Hypothalamus (tissue), 51 donors: ENCODE measurements at places on chromosomes 6 and 20.

DNA sequence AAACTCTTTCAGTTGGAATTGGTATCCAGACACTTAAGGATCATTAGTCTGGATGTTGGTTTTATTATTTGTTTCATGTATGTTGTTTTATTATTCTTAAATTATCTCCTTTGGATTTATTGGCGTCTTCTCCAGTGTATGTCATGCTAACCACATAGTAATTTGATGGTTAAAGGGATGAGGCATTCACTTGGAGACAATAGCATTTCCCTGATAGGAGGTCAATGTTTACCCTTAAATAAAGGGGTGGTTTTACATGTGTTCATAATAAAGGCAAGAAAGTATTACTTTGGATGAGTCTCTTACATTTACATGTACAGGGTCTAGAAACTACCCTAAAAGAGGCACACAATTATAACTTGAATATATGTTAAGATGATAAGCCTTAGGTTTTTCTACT lies 51.2 kb upstream of the RNF144B start:
- DNase-seq = no peak

- DNase-seq = no peak
These were observed 89.1 kb upstream of the F13A1 start for GRCh38 chr6:6409397-6410030.

GRCh38 chr20:57654363-57654997 lies 34.3 kb upstream of the ZBP1 start:
- DNase-seq = peak; percentile 23

- no peak for DNase-seq
These were observed 56.7 kb downstream of the GJA10 start for GRCh38 chr6:89950879-89951391.

- no peak for DNase-seq
These were observed 7.7 kb downstream of the CSTF1 start for GRCh38 chr20:56400001-56400640.

- DNase-seq = no peak
These were observed 13.7 kb upstream of the SLC22A16 start for GRCh38 chr6:110490110-110490509.

GRCh38 chr6:34455831-34456230 lies 10.0 kb upstream of the PACSIN1 start:
- DNase-seq = no peak

DNA sequence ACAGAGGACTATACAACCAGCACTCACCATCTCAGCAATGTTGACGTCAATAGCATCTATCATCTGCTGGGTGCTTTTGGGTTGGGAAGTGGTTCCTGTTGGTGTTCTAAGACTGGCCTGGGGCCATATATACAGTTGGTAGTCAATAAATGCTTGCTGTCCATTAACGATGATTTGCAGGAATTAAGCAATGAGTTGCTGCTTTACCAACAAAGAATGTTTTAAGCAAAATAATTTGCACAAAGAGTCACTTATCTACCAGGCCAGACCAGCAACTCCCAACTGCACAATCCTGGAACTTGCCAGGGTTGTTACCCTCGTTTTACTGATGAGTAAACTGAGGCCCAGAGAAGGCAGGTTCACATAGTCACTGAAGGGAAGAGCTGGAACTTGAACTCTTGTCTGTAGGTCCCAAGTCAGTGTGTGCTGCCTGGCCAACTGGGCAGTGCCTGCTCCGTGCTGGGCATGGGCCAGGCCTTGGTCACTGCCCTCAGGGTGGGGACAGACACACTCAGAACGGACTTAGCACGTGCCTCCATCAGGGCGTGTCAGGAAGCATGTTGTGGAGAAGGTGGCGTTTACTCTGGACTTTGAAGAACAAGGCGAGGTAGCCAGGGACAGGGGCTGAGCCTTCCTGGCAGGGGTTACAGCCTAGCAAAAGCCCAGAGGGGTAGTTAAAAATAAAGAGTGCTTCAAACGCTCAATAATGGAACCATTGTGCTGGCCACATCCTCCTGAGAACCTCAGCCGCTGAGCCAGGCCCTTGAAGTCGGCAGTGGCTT lies 2.5 kb upstream of the SRC start:
- DNase-seq = no peak

DNA sequence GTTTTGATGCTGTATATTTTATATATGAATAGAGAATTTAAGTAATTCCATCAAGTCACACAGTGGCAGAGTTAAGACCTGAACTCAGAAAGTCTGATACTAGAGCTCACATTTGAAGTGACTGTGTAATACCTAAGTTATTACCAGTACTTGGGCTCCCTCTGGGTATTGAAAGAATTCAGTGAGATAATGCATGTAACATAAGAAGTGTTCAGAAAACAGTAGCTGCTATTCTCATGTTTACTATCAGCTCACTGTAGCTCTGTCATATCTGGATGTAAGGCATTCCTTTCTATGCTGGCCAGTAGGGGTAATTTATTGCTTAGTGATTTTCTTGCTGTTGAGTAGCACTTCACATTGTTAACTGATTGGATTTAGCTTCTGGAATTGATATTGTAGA lies 44.6 kb downstream of the NKX2-4 start:
- no peak for DNase-seq

DNA sequence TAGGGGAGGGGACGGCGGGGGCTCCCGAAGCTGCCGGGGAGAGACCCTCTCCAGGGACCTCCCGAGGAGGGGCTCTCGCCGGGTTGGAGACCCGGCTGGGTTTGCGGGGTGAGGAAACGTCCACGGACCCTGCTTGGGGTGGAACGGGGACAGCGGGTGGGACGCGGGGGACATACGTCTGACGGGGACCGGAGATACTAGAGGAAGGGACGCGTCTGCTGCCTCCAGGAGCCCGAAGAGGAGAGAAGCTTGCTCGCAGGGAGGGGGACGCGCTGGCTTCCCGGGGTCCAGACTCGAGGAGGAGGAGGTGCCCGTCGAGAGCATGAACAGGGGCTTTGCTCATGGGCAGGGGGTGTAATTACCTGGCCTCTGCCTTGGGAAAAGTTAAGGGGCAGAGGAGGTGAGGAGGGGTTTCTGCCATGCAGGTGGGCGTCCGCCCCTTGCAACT lies 593 bp downstream of the DNMT3B start:
- DNase-seq = no peak

- DNase-seq = no peak
These were observed 27.1 kb downstream of the SAMHD1 start for GRCh38 chr20:36924167-36925045.

DNA sequence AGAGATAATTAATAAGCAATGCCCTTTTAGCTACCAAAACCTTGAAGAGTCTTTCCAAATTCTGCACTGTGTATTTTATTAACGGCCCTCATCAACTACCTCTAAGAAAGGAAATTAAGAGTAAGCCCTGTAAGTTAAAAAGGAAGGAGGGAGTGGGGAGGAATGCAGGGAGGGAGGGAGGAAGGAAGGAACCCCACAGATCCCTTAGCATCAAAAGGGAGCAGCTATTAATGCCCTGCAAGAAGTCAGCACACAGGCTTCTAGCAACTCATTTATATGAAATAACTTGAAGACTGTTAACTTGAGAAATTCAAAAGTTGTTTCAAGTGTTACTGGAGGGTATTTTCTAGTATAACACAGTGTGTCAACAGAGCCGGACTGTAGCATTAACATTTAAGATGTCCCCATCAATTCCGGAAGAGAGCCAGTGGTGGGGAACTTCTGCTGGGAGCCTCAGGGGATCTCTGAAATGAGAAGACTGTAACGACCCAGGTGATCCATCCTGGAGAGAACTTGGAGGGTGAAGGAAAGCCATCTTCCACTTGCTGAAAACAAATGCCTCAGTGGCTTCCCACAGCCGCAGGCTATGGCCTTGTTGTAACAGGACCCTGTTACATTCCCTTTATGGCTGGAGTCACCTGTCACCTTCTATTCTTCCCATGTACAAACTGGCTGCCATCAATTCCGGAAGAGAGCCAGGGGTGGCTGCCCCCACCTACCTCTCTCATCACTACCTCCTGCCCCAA lies 33.2 kb downstream of the SLC22A23 start:
- DNase-seq = no peak

GRCh38 chr6:163487606-163488005 lies 73.1 kb downstream of the QKI start:
- no peak for DNase-seq

GRCh38 chr20:4805663-4806449 lies 84.1 kb downstream of the PRND start:
- no peak for DNase-seq

GRCh38 chr6:111874025-111874415 lies 768 bp upstream of the FYN start:
- DNase-seq = no peak

DNA sequence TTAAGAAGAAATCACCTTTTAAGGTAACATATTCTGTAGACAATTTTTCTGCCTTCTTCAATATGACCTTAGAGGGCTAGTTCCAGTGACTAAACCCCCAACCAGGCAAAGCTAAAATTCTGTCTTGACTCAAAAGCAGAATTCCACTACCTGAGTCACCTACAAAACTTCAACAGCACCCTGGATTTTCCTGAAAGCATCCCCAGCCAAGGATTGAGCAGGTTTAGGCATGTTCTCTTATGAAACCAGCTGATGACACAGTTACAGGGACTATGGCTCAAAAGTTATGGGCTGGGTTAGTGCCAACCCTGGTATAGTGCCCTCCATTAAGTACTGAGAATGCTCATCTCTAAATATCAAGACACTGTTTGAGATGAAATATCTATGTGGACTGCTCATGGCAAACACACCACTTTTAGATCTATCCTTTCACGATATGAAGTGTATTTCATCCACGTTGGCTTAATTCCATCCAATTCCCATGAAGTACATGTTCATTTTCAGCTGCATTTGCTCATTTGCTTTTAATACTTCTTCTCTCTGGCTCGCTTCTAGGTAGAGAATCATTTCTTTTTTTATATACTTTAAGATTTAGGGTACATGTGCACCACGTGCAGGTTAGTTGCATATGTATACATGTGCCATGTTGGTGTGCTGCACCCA lies 53.6 kb upstream of the TNFAIP3 start:
- no peak for DNase-seq

DNA sequence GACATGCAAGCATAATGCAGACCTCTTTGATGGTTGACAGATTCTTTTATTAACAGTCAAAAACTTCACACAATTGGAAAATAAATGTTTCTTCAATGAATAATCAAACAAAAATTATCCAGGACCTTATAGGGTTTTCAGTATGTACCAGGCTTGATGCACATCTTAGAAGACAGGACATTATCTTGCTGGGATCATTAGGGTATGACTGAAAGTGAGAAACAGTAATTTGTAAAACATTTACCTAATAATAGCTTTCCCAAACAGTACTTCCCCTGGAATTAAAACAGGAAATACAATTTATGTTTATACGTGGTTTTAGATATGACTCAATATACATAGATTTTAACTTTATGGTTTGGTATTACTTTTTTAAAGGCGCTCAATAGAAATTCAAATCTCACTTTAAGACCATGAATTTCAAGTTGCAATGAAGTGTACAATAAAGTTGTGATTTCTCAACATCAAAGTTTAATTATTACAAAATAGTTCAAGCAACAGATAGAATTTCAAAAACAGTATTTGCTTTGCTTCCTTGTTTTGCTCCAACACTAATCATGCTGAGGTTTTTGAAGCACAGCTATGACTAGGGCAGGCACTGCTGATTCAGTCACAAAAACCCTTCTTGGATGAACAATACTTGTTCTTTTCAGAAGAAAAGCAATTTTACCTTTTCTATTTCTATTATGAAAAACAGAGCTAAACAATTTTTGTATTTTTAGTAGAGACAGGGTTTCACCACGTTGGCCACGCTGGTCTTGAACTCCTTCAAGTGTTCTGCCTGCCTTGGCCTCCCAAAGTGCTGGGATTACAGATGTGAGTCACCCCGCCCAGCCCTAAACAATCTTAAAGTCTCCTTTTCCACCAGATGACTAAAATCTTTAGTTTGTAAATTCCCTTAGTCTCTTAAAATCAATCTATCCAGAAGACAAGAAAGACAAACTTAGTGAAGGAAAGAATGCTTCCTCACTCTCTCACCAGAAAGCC lies 13.7 kb downstream of the SOD2 start:
- DNase-seq = no peak

DNA sequence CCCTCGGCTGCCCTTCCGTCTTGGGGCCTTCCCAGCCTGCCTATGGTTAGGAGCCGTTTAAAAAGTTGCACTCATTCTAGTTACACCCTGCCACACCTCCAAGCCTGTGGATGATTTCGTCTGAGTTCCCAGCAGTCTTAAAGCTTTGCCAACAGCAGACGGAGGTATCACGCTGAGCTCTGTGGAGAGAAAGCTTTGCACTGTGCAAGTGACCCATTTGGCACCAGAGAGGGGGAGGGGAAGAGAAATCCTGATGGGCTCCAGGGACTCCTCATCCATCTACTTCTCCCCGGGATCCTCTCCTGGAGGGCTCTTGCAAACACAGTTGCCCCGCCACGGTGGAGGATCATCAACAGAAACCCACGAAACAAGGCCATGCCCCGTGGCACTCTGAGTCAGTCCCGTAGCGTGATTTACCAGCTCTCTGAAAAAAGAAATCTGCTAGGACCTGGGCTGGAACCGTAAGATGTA lies 98.8 kb upstream of the CITED2 start:
- DNase-seq = no peak

GRCh38 chr6:163811317-163811716 lies 396.8 kb downstream of the QKI start:
- no peak for DNase-seq

GRCh38 chr6:160330619-160331018 lies 17.6 kb upstream of the SLC22A3 start:
- DNase-seq = no peak

DNA sequence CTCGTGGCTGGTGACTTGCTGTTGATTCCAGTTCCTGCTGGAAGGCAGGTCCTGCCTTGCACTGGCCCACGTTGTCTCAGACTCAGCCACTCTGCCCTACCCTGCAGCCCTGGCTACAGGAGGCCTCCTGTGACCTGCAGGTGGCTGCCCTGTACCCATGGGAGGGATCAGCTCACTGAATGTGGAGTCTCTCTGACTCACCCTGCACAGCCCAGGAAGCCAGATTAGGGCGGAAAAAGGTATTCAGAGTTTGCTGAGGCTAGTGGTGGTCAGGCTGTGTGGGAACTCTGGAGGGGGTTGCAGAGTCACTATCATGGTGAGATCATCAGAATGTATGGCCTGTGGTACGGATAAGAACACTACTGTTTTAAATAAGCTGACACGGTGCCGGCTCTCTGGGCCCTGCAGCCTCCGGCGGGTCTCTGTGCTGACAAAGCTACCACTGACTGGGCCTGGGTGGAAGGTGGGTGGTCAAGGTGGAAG lies 24.7 kb upstream of the PYGB start:
- DNase-seq = no peak

GRCh38 chr20:53722515-53723036 lies 128.9 kb upstream of the ZNF217 start:
- no peak for DNase-seq

- DNase-seq = no peak
These were observed 33.0 kb upstream of the ME1 start for GRCh38 chr6:83463886-83464285.

GRCh38 chr20:11432407-11432806 lies 485.3 kb upstream of the BTBD3 start:
- no peak for DNase-seq
